Stimulated activated CD4-positive, alpha-beta T cell treated with anti-CD3 and anti-CD28 coated beads, Interleukin-12 subunit alpha, Interleukin-12 subunit beta, amount 100 ng/mL, for 24 hours (primary cell): ENCODE measurements at places on chromosomes 11 and 22.

DNA sequence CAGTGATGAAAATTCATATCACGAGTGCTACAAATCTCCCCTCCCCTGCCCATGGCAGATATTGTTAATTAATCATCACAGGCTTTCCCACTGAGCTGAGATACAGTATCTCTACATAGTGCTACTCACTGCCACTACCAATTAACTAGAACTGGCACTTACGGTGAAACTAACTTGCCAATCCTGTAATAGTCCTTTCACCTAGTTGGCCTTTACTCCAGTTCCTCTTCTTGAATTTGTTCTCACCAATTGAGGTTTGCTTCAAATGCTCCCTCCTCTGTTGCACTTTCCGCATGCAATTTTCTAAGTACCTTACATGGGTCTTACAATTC lies 11.9 kb upstream of the PRRG4 start:
- no peak for DNase-seq

- no peak for DNase-seq
These were observed 4.2 kb downstream of the TCN2 start for GRCh38 chr22:30611197-30611596.

GRCh38 chr11:113664069-113664980 lies 41.8 kb downstream of the TMPRSS5 start:
- DNase-seq = no peak

GRCh38 chr11:32531528-32531927 lies 52.1 kb upstream of the EIF3M start:
- no peak for DNase-seq

DNA sequence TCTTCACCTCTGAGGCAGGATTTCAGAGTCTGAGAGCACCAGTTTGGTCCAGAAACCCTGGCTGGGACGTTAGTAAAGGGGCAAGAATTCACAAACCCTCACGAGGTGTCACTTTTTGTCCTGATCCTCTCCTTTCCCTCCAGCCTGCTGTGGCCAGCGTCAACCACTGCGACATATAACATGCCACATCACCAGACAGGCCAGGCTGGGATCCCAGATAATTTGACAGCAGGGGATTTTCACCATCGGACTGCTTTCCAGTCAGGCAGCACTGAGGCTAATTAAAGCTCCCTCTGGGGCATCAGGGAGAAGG lies 36.8 kb upstream of the RBFOX2 start:
- DNase-seq = no peak

DNA sequence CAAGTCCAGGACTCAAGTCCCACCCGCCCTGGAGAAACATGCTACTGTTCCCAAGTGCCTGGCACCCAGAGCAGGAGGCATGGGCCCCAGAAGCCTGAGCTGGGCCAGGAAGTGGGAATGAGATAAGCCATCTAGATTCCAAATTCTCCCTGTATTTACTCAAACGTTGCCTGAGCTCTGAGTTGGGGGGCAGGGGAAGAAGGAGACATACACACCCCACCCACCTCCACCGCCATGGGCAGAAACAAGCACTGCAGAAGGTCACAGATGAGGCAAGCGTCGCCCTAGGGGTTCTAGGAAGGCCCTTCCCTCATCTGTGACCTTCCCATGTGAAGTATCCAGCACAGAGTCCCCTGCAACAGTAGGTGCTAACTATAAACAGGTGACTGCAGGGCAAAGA lies 54.0 kb downstream of the PLEKHA7 start:
- DNase-seq = no peak

GRCh38 chr11:117597071-117597470 lies 199.9 kb downstream of the DSCAML1 start:
- peak; percentile 29 for DNase-seq

GRCh38 chr11:130202009-130202817 lies 42.6 kb downstream of the ST14 start:
- DNase-seq = no peak

DNA sequence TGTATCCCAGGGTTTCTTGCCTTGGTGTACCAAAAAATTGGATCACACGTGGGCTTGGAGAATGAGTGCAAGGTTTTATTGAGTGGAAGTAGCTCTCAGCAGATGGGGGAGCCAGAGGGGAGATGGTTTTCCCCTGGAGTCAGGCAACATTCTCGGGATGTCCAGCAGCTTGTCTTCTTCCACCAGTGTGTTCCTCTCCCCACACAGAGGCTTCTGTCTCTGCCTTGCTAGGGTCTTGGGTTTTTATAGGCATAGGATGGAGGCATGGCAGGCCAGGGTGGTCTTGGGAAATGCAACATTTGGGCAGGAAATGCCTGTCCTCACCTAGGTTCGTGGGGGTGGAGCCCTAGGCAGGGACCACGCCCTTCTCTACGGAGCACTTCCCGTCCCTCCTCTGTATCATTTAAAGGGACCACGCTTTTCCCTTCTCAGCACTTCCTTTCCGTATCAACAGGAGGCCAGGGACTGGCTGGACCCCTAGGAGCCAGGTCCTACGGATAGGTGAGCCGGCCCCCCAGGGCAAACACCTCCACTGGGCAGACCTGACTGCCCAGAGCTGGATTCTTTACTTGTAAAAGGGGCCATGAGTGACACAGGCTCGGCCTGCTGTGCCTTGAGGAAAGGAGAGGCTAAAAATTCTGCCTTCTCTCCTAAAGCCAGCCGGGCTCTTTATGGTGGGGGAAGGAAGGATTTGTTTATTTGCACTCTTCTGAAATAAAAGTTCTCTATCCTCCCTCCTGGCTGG lies 55.3 kb upstream of the CCDC188 start:
- peak; percentile 52 for DNase-seq

GRCh38 chr22:41966607-41967240 lies 2.5 kb upstream of the SEPTIN3 start:
- no peak for DNase-seq
